ENCODE measurements at places on chromosomes 6 and 20. TPM values are rescaled to one million over a fixed set of nuclear protein-coding genes. Genes with fewer than 3 reads are reported as not detected.

TBC1D32 gene
- 12.6 TPM for total RNA-seq

FAM209B gene
- total RNA-seq = 0.49 TPM

MYT1 gene
- total RNA-seq = not detected

HMGCLL1 gene
- not detected for total RNA-seq

GSTA2 gene
- total RNA-seq = not detected

SAMD5 gene
- total RNA-seq = 0.37 TPM

CRISP2 gene
- not detected for total RNA-seq

PNPLA1 gene
- 0.23 TPM for total RNA-seq

HEY2 gene
- 0.78 TPM for total RNA-seq

OTOR gene
- not detected for total RNA-seq

PCK1 gene
- total RNA-seq = not detected

BTN1A1 gene
- total RNA-seq = not detected

MACROD2 gene
- not detected for total RNA-seq

MUC22 gene
- not detected for total RNA-seq

MMP24 gene
- not detected for total RNA-seq

GJA10 gene
- not detected for total RNA-seq

HSPA1L gene
- total RNA-seq = 0.14 TPM

CNR1 gene
- total RNA-seq = not detected

NEDD9 gene
- 9.5 TPM for total RNA-seq

TNFRSF6B gene
- total RNA-seq = 31.8 TPM

SCUBE3 gene
- total RNA-seq = 0.21 TPM

MRPL2 gene
- 32.4 TPM for total RNA-seq

CCDC170 gene
- total RNA-seq = 0.07 TPM

TBXT gene
- not detected for total RNA-seq

ENPP5 gene
- total RNA-seq = 0.92 TPM

CRYBG1 gene
- 94.2 TPM for total RNA-seq
